ENCODE measurements at places on chromosomes 6 and 20.

- no peak for DNase-seq
Observed at GRCh38 chr6:160952633-160953281, 38.8 kb upstream of the MAP3K4 start.

GRCh38 chr6:33683051-33683571, 28.4 kb downstream of the UQCC2 start:
- DNase-seq: peak; percentile 51

DNA sequence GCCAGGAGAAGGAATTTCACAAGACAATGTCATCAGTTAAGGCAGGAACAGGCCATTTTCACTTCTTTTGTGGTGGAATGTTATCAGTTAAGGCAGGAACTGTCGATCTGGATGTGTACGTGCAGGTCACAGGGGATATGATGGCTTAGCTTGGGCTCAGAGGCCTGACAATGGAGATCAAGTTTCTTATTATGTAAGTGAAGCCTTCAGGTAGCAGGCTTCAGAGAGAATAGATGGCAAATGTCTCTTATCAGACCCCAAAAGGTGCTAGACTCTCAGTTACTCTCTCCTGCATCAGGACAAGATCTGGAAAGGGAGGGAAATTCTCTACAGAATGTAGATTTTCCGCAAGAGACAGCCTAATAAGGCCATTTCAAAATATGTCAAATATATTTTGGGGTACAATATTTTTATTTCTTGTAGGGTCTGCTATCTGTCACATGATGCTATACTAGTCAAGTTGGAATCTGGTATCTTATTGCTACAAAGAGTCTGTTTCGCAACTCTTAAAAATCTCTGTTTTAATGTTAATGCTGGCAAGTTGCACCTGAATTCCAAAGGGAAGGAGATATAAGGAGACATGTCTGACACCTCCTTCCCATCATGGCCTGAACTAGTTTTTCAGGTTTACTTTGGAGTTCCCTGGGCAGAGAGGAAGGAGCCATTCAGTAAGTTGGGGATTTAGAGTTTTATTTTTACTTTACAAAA, 48.8 kb downstream of the TRDN start:
- DNase-seq: no peak

GRCh38 chr6:43082806-43083655, 6.9 kb downstream of the PTK7 start:
- no peak for DNase-seq

GRCh38 chr6:169898788-169899480, 147.5 kb downstream of the ERMARD start:
- DNase-seq: no peak

- no peak for DNase-seq
Observed at GRCh38 chr6:158000530-158001307, 19.1 kb downstream of the SYNJ2 start.

DNA sequence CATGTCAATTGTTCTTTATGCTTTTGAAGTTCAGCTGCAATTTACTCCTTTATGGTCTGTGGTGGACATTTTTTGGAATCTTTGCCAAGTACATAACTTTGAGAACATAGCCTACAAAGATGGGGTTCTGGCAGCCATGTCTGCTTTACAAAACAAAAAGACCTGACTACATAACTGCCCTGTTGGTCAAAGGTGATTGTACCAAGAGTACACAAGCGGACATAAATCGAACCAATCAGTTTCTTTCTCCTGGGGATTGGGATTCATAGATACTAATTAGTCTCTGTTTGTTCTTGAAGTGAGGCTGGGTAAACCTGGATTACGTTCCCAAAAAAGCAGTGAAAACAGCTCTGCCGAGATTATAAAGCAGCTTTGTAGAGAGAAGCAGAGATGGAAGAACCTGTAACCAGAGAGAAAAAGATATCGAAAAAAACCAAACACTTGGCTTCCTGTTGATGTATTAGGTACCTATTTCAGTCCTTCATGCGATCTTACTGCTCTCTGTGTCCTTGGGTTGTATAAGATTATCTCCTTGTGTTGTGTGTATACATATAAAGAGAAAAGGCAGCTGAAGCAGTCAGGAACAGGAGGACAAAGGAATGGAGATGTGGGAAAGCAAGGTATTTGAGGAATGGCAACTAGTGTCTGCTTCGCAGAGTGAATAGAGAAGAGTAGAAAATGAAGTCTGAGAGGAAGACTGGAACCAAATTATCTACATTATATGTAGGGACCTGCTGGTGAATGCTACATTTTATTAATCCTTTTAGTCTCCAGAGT, 2.7 kb upstream of the ZFAND3 start:
- DNase-seq: no peak

GRCh38 chr6:144302701-144303372, 17.7 kb downstream of the UTRN start:
- no peak for DNase-seq

Data from caudate nucleus (tissue), 63 donors.